ENCODE measurements at places on chromosomes 12 and 14.

GRCh38 chr12:41968599-41968998 is 176.1 kb downstream of the GXYLT1 start:
- DNase-seq: no peak

- DNase-seq: no peak
Measured at GRCh38 chr14:74261288-74261687, 22.0 kb downstream of the VSX2 start.

GRCh38 chr12:124397807-124398577 is 103.1 kb downstream of the RFLNA start:
- DNase-seq: no peak

GRCh38 chr12:5043589-5044419 is at the start of gene KCNA5:
Gene KCNA5 (plus strand): TSS chr12:5043879. CDS start chr12:5044148, 269 bp downstream.
- peak; percentile 74 for DNase-seq

GRCh38 chr12:101962486-101962885 is 85.1 kb downstream of the DRAM1 start:
- DNase-seq: no peak

DNA sequence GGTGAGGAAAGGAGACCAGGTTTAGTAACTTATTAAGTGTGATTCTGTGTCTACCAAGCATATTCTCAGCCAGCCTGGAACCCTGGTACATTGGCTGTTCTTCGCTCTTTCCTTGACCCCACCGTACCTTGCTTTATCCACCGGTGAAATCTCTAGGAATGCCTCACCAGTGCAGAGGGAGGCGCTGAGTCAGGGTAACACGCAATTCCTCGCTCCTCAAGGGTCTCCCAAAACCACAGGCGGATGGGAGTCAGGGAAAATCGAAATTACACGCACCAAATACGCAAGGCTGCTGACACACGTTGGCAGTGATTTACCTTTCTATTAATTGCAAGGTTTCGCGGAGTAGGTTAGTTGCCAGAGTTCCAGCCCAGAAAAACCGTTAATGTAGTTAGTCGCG is 845 bp downstream of the L3HYPDH start:
- peak; percentile 67 for DNase-seq

- DNase-seq: no peak
Measured at GRCh38 chr12:68998041-68998440, 65.1 kb upstream of the CPM start.

GRCh38 chr12:8080120-8080519 is 2.0 kb upstream of the NECAP1 start:
- DNase-seq: no peak

All from left forelimb (tissue), 1 donor.